ENCODE measurements at places on chromosomes 7 and 10.
A peak's percentile ranks its signal among the peaks of the same experiment; 100 is the strongest.

- no peak for DNase-seq
Measured at GRCh38 chr7:37592366-37592765, 91.2 kb upstream of the GPR141 start.

DNA sequence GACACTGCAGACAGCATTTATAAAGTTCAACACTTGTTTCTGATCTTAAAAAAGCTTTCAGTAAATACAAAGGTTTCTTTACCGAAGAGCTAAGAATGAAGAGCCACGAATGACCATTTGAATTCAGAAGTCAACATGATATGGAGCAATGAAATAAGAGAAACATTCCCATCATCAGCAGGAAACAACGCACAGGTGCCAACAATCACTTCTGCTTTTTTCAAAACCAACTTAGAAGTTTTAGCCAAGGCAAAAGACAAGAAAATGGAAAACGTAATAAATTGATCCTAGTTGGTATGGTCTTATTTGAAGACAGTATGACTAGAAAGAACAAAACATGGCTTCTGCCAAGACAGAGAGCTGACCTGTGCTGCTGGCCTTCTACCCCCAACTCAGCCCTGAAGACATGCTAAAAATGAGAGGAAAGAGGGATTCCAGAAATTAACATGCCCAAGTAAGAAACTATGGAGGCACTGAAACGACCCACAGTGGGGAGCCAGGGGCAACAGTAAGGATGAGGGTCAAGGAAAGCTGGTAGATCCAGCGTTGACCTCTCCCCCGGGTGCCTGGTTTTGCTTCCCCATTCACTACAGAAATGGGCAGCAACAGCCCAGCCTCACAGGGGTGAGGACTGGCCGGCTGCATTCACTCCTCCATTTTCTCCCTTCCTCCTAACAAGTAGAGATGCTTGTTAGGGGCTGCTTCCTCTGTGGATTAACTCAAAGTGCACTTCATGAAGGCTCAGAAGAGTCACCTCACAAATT is 30.1 kb downstream of the VPS41 start:
- no peak for DNase-seq

- DNase-seq: no peak
Measured at GRCh38 chr10:43900571-43900970, 251.9 kb upstream of the ZNF32 start.

DNA sequence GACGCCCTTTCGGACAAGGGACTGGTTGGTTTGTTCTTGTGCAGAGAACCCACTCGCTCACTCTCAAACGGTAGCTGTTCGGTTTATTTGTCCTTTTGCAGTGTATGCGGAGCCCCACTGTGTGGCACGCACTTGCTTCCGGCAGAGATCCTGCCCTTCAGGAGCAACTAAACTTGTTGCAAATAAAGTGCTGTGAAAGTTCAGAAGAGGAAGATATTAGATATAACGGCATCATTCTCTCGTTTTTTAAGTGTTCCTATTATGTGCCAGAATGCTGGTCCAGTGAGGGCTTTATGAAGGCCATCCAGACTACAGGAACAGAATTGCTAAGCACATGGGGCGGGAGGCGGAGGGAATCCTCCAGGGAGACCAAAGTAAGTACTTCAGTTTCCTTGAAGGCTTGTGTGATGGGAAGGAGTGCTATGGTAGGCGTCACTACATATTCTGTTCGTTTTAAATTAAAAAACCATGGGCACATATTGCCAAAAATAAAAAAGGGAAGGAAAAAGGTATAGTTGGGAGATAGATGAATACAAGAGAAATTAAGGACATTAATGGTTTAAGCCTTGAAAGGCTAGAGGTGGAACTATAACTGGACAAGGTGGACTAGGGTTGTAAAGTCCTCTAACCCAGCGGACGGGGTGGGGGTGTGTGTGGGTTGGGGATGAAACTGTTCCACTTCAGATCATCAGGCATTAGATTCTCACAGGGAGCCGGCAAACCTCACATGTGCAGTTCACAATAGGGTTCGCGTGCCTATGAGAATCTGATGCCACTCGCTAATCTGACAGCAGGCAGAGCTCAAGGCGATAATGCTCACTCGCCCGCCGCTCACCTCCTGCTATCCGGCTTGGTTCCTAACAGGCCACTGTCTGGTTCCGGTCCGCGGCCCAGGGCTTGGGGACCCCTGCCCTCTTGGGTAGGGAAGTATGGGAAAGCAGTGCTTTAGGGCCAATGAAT is 704 bp upstream of the ERLIN1 start:
- no peak for DNase-seq

DNA sequence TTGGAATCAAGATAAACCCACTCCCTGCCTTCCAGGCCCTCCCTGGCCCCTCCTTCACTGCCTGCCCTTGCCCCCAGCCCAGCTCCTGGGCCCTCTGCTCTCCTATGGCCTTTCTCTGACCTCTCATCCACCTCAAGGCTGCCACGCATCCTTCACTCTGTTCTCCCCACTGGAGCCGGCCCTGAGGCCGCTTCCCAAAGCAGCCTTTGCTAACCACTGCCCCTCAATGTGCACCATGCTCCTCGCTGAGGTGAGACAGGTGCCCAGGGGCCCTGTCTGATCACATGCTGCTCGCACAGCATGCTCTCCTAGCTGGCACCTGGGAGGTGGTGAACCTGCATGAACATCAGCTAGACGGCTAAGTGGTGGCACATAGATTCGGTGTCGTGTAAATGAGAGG is 138.5 kb upstream of the RET start:
- DNase-seq: no peak

- no peak for DNase-seq
Measured at GRCh38 chr7:12738665-12739064, 51.2 kb downstream of the ARL4A start.

GRCh38 chr10:86306628-86307278 is 59.8 kb downstream of the GRID1 start:
- DNase-seq: no peak

DNA sequence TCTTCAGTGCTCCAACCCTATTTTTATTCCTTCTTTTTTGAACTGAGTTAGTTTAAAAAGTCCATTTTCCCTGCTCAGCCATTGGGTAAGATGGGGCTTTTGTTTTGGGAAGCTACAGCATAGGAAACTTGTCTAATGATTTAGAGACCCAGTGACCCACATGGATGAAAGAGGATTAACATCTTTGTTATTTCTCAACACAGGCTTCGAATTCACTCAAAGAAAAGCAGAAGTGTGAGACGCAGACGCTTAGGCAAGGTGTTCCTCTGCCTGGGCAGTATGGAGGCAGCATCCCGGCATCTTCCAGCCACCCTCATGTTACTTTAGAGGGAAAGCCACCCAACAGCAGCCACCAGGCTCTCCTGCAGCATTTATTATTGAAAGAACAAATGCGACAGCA is 152.0 kb downstream of the HDAC9 start:
- no peak for DNase-seq

DNA sequence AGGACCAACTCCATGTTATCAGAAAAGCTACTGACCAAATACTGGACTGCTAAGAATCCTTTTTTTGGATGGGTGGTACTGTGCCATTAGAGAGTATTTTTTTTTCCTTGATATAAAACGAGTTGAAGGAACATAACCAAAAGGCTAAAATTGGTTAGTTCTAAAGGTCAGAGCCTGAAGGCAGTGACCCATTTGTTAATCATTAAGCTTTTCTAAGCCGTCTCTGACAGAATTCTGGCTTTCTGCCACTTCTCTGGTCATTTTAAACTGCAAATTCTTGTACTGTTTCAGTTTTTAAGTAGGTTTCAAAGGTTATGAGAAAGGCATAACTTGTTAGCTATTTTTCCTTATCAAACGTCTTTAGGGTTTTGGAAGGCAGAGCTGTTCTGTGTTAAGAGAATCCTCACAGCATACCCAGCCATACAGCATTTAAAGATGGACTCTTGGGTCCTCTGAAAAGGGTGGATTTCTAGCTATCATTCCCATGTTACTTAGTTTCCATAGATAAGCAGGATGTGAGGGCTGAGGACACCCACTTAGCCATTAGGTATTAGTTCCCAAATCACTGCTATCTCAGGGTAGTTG is 196.8 kb downstream of the RNLS start:
- no peak for DNase-seq

DNA sequence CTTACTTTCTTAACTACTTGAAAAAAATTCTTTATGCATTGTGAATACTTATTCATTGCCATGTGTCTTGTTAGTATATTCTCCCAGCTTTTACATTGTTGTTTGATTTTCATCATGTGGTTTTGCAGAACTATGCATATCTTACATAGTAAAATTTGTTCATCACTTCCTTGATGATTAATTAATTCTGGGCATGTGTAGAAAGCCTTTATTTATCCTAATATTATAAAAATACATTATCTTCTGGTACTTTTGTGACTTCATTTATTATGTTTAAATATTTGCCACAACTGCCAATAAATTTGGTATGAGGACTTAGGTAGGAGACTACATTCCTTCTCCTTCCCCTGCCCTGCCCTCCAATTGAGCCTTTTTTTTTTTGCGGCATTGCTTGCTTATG is 166.0 kb upstream of the ZNF32 start:
- DNase-seq: no peak

GRCh38 chr10:77110757-77111156 is 526.9 kb downstream of the KCNMA1 start:
- DNase-seq: no peak

DNA sequence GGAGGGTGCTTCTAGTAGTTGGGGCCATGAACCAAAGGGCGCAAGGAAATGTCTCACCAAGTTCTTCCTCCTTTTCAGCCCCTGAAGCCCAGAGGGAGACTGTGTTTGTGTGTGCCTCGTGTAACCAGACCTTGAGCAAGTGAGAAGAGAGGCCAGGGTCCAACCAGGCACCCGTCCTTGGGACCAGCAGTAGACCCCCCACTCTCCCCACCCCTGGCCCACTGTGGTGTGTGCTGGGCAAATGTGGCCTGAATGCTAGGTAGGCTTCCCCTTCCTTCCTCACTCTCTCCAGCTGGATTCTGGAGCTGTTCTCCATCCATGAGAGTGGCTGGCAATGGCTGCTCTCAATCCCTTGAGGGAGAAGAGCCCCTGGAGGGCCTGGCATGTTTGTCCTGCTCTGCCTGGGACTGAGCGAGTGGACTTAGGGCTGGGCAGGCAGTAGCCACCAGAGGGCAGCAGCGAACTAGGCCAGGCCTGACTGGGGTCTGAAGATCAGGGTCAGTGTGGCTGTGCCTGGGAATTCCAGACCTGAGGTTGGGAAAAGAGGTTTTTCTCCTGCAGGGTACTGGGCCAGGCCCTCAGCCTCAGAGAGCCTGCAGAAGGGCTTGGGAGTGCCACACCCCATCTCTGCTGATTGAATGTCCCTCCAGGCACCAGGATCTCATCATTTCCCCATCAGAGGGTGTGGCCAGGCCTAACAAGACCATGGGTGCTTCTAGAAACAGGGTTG is 12.5 kb downstream of the SFRP5 start:
- peak; percentile 35 for DNase-seq

DNA sequence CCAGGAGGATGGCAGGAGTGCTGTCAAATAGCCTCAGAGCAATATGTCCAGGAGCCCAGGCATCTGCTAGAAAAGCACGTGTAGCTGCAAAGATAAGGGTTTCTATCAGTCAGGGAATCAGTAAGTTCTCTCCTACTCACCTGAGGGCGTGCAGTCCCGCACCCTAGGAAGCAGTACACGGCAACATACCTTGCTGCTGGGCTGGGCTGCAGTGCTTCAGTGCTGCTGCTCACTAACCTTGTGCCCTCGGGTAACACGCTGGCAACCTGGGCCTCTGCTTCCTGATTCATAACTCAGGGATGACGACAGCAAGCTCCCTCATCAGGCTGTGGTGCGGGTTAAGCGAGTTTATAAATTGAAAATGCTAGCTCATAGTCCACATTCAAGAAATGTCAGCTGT is 29.5 kb upstream of the CCNY start:
- DNase-seq: no peak

- no peak for DNase-seq
Measured at GRCh38 chr7:7803715-7804178, 85.3 kb upstream of the RPA3 start.

Data from stimulated activated CD8-positive, alpha-beta memory T cell treated with anti-CD3 and anti-CD28 coated beads, Interleukin-15, amount 100 ng/mL, for 1 hour (primary cell).